ENCODE measurements at places on chromosomes 2 and 18.

GRCh38 chr2:193679847-193680246 lies 1485.1 kb upstream of the TMEFF2 start:
- DNase-seq: no peak

DNA sequence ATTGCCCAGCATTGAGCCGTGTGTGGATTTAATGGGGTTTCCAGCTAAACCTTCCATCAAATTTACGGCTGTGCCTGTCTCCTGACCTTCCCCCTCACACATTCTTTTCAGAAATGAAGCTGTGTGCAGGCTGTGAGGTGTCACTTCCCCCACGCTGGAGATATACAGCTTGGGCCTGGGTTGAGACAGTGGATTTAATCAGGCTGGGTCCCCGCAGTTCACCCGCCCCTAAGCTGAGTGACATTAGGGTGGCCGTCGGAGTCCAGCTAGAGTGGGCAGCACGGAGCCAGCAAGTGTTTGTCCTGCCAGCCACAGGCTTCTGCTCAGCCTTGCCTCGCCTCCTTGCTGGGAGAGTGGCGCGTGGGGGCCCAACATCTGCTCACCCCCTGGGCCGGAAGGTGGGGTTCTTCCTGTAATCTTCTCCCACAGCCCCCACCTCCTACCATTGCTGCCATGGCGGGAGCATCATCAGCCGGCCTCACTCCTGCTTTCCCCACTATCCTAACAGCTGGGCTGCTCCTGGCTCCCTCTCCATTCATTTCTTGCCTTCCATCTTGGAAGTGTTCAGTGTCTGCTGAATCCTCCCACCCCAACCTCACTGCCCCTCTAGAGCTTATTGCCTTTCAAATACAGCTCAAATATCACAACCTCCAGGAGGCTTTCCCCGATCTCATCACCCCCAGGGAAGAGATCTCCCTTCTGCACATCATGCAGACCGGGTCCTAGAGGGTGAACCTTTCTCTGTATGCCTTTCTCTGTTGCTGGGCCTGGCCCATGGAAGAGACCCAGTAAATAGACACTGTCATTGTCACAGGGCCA lies 149.0 kb downstream of the GLI2 start:
- DNase-seq: no peak

DNA sequence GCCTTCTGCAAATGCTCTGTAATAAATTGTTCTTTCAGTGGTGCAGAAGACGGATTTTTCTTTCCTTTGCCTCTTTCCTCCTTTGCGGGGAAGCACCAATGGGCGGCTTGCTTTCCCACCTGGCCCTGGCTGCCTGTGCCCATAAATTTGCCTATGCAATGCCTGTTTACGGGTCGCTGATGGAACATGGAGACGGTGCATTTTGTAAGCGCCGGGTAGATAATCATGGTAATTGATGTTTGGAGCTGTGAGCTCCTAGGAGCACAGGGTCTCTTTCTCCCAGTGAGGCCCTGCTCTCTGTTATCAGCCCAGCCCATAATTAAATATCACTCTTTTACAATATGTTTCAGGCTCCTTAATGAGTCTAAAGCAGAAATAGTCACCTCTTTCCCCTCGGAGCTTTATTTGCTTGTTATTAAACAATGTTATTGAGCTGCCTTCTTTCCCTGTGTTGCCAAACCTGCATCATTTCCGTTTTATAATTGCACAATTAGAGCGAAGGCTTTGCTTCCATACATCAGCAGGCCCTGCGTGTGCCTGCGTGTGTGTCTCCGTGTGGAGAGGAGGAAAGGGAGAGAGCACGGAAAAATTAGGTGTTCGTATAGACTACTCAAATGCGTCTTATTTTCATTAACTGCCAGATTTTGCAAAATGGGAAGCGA lies 437.4 kb upstream of the POU3F3 start:
- no peak for DNase-seq

DNA sequence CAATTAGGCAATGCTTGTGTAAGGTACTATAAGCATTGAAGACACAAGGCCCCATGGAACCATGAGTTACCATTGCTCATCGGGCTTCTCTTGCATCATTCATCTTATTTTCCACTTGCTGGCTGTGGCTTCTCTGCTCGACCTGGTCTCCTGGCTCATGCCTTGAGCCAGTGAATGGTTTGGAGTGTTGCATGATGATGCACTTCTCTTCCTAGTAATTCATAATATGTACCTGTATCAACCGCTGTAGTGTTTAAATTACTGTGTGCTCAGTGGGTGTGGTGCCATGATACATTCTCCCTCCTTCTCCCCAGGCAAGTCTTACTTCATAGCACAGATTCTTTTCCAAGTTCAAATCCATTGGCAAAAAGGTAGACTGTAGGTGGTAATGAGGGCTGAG lies 66.8 kb downstream of the ABCA12 start:
- no peak for DNase-seq

DNA sequence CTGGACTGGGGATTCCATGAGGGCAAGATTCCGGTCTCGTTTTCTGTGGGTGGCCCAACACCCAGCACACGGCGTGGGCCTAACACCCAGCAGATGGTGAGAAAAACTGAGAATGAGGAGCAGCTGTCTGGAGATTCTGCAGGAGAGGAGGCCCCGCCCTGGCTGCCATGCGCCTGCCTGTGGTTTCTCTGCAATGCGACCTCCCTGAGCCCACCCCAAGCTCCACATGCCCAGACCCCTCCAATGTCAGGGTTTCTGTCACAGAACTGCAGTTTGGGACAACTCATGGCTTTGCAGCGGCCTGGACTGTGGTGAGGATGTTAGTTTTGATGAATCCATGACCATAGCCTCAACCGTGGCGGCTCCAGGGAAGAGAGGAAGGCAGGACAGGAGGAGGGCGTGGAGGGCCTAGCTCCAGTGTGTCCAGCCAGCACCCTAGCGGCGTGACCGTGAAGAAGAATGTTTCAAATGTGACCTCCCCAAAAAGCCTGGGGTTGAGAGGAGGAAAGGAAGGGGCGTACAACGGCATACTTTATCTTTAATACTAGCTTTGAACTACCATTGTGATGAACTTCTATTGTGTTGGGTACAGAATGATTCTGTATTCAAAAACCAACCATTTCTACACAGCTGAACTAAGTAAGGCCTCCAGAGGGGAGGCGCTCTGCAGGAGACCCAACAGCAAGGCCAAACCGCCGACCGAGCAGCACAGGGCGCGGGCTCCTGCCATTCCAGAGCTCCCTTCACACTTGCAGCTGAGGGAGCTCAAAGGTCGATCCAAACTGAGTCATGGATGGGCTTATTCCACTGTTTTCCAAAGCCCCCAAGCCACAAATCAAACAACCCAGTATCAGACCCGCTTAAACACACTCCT lies 3.4 kb downstream of the PXDN start:
- DNase-seq: no peak

DNA sequence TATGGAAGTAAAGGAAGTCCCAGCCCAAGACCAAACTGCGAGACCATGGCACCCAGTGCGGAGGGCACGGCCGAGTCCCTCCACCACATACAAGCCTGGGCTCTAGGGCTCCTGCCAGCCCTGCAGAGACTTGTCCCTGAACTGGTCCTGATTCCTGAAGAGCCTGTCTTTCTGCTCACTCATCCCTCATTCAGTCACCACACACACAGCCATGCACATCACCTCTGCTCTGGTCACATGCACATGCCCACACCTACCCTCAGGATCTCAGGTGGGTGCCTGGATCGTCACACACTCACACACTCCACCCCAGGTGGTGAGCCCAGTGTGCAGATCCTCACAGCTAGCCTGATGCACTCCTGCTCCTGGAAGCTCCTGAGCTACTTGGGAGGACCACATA lies 71.4 kb upstream of the LAPTM4A start:
- DNase-seq: no peak

- no peak for DNase-seq
These were observed 100.3 kb downstream of the TTC32 start for GRCh38 chr2:19801367-19802080.

DNA sequence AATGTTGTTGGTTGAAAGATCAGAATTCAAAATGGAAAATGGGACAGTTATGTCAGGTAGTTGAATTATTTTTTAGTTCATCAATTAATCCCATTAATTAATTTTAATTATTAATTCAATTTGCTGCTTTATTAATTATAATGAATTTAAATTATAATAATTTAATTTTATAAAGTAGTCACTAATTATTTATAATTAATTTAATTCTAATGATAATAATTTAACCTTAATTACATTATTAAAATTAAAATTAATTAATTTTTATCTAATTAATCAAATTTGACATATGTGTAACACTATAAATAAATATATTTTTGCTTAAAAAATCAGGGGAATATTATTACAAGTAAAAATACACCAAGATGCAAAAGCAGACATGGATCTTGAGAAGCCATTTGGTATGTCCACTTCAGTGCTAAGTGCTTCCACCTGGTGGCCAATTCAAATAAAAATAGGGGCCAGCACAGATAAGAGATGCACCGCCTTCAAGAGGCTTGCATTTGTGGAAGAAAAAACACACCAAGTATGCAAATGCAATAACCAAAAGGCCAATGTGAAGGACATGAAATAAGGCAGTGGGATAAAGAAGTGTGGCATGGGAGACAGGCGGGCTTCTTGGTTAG lies 73.2 kb downstream of the MBP start:
- no peak for DNase-seq
